ENCODE measurements at places on chromosomes 13 and 19.
A peak's percentile ranks its signal among the peaks of the same experiment; 100 is the strongest.

- peak; percentile 17 for DNase-seq
These were observed 18.2 kb downstream of the IL17D start for GRCh38 chr13:20721454-20722357.

GRCh38 chr13:97380696-97381095 is 53.3 kb upstream of the RAP2A start:
- no peak for DNase-seq

GRCh38 chr19:51272183-51272810 is 21.4 kb downstream of the SIGLECL1 start:
- DNase-seq = no peak

- DNase-seq = no peak
These were observed 314.2 kb downstream of the OLFM4 start for GRCh38 chr13:53342623-53343360.

GRCh38 chr13:114066956-114067355 is 65.5 kb downstream of the RASA3 start:
- no peak for DNase-seq

- DNase-seq = no peak
These were observed 41.8 kb upstream of the DCUN1D2 start for GRCh38 chr13:113532156-113532806.

- DNase-seq = no peak
These were observed 367.2 kb downstream of the DNAJC15 start for GRCh38 chr13:43390619-43391018.

DNA sequence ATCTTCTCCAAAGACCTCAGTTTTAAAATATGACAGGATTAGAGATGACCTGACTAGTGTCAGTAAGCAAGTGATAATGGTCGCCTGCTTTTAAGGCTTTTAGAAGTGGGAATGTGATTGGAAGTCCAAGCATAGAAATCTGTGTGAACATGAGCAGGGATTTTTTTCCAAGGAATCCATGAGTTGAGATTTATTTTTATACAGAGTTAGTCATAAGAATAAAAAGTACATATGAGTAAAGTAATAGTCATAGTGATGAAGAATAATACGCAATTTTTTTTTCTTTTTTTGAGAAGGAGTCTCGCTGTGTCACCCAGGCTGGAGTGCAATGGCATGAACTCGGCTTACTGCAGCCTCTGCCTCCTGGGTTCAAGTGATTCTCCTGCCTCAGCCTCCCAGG is 1.6 kb downstream of the ZNF546 start:
- no peak for DNase-seq

GRCh38 chr13:114315074-114315785 is 927 bp downstream of the CHAMP1 start:
- DNase-seq = no peak

- no peak for DNase-seq
These were observed 729.9 kb downstream of the DACH1 start for GRCh38 chr13:71137101-71137500.

DNA sequence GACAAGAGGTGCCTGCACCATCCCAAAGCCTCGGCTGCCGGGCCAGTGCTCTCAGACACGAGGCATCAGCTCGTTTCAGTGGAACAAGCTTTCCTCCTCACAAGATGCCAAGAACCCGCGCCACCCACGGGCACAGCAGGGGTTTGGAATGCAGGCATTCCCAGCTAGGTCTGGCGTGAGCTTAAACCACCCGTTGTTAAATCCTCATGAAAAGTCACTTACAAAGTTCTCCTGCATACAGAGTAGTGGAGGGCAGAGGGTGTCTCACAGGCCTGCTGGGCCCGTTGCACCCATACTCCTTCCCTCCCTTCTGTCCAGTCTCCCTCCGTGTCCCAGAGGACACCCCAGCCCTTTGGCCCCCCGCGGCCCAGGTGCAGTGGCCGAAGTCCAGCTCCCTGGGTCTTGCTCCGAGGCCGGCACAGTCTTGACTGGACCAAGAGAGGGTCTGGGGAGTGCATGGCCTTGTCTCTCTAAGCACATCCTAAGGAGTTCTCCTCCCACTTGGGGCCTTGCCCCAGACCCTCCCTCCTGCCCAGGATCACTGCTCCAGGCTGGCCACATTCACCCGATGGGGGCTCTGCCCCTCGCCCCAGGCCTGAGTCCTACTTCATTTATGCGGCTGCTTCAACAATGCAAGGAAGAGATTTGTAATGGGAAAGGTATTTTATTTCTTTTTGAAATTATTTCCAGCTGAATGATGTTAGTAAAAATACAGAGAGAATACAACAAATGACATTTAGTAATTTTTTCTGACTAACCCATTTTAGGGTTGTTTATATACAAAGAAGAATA is 35.2 kb upstream of the GRTP1 start:
- DNase-seq = no peak

DNA sequence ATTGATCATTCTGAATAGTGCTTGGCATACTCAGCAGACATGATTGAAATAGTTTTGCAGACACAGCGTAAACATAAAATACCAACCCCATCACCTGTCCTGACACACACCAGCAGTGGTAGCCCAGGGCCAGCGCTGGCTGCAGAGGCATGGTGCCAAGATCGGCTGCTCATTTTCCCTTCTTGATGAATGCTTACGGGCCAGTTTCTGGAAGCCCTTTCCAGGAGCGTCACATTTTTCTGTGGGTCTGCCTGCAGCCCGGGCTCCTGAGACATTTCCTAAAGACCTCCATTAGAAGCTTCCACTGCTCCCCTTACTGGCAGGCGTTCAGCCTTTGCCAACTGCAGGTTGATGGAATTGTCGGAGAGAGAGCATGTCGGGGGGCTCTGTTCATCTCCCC is 48.6 kb downstream of the CHST8 start:
- DNase-seq = no peak

- no peak for DNase-seq
These were observed 9.8 kb downstream of the ATP13A1 start for GRCh38 chr19:19653597-19654147.

DNA sequence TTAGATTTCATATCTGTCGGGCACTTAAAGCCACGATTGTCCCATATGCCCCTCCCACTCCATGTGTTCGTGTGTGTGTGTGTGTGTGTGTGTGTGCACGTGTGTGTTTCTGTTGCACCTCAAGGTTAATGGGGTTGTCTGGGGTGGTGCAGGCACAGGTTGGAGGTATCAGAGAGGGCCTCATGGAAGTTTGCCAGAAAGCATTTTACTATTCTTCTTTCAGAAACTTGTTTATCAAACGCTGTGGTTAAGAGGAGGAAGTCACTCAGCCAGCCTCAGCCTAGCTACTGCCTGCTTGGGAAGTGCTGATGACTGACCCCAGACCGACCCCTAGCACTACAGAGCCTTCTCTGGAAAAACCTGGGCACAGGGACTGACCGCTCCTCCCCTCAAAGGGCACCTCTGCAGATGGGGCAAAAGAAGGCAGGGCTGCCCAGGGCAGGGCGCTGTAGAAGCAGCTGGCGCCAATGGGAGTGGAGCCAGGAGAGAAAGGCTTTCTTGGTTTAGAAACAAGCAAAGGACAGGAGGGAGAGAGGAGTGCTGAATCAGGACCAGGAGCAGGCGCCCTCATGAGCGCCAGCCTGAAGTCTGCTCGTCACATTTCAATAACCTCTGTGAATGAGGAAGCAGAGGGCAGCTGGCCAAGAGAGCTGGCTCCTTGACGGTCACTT is 3.9 kb downstream of the SIAH3 start:
- no peak for DNase-seq

GRCh38 chr13:50320271-50320862 is 305.1 kb downstream of the KCNRG start:
- DNase-seq = no peak

GRCh38 chr13:70623239-70623638 is 515.0 kb upstream of the KLHL1 start:
- no peak for DNase-seq

DNA sequence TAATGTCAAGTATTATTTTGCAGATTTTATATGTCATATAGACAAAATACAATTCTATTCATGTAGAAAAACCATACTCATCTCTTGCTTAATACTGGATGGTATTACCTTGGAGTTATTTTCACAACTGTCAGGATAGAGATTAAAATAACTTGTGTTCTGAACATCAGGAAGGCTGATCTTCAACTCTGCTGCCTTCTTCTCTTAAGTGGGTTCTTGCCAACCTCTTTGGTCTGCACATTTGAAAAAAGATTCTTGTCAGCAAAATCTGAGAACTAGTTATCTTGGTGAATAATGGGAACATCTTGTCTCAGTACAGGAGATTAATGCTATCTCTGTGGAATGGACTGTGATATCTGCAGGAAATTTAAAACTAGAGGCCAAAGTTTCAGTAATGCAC is 95.2 kb upstream of the FAM216B start:
- no peak for DNase-seq

GRCh38 chr19:5826531-5827341 is 12.8 kb downstream of the FUT6 start:
- DNase-seq = peak; percentile 16

DNA sequence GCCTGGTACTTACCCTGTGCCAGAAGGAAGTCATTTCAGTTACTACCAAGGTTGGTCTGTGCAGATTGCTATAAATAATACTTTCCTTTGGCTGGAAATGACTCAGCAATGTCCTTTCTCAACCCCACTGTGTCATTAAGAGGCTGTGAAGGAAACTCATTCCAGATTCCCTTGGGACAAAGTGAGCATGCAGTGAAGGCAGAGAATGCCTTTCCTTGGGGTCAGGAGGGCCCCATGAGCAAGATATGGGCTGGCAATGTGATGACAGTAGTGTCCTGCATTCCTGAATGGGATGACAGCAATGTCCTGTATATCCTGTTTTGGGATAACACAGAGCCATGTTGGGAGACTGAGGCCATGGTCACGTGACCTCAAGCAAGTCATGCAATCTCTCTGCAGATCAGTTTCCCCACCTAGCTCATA is 213.1 kb upstream of the TMTC4 start:
- DNase-seq = no peak

Data from stimulated activated CD4-positive, alpha-beta T cell treated with anti-CD3 and anti-CD28 coated beads, Interleukin-4, amount 100 ng/mL, for 1 hour (primary cell).